ENCODE measurements at places on chromosomes 16 and 17.

DNA sequence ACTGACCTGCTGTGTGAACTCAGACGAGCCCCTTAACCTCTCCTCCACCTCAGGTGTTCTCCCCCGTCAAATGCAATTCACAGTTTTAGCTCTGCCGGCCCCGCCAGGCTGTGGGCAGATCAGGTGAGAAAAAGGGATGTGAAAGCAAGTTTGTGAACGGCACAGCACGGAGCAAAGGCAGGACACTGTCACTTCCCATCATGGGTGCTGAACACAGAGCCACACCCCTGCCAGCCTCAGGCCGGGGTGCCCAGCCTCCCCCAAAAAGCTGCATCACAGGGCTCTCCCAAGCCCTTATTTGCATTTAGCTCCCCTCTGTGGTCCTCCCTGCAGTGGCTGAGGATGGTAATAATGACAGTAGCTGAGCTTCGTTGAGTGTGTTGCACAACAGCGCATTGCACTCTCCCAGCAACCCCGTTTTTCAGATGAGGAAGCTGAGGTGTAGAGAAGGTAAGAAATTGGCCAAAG lies 88.8 kb upstream of the TNRC6C start:
- H3K4me1 ChIP-seq: peaks cover 39% of the 10 kb centered on the region
- H3K27ac ChIP-seq: no peak overlapping the region
- no peak overlapping the region for H3K4me3 ChIP-seq
- H3K36me3 ChIP-seq: no peaks in the 10 kb centered on the region
- peak; percentile 62 for DNase-seq

DNA sequence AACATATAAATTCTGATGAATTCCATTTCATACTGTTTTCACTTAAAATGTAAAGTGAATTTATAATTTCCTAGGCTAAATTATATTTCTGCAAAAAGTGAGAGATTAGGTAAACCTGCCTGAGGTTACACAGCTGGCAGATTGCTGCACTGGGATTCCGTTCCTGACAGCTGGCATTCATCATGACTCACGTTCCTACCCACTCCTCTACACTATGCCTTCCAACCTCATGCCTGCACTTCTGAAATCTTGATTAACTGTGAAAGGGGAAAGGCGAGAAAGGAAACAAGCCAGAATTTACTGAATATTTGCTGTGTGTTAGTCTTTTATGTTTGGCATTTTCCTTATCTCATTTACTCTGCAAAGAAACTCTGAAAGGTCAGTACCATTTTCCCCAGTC lies 73.3 kb upstream of the MON1B start:
- no peaks in the 10 kb centered on the region for H3K27me3 ChIP-seq
- no peaks in the 10 kb centered on the region for H3K36me3 ChIP-seq
- no peak overlapping the region for H3K27ac ChIP-seq
- DNase-seq: no peak

- H3K27me3 ChIP-seq: peaks cover 10% of the 10 kb centered on the region
- DNase-seq: no peak
- H3K27ac ChIP-seq: no peak overlapping the region
- H3K4me3 ChIP-seq: no peak overlapping the region
- no peaks in the 10 kb centered on the region for H3K36me3 ChIP-seq
Measured at GRCh38 chr17:58324056-58324408, 4.6 kb downstream of the TSPOAP1 start.

DNA sequence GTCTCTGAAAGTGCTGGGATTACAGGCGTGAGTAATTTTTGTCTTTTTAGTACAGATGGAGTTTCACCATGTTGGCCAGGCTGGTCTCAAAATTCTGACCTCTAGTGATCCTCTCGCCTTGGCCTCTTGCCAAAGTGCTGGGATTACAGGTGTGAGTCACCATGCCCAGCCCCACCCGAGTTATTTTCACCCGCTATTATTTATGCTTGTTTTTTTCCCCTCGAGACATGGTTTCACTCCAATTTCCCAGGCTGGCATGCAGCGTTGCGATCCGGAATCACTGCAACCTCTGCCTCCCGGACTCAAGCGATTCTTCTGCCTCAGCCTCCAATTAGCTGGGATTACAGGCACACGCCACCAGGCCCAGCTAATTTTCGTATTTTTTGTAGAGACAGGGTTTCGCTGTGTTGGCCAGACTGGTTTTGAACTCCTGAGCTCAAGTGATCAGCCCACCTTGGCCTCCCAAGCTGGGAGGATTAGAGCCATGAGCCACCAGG lies 9.2 kb downstream of the RPL23 start:
- no peak for DNase-seq
- H3K27me3 ChIP-seq: no peaks in the 10 kb centered on the region
- no peak overlapping the region for H3K4me3 ChIP-seq
- H3K4me1 ChIP-seq: no peaks in the 10 kb centered on the region

DNA sequence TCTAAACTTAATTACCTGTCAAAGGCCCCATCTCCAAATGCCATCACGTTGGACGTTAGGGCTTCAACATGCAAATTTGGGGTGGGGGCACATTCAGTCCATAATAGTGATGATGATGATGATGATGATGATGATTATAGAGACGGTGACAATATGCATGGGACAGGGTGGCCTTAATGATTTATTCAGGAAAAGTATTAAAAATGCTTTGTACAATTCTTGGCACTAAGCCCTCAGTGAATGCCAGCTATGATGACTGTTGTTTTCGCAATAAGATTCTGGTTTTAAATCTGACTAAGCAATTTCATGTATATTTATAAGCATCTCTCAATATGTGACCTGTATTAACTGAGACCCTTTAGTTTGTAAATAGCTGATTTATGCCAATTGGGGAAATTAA lies 106.3 kb downstream of the C16orf95 start:
- H3K27me3 ChIP-seq: no peaks in the 10 kb centered on the region
- peak; percentile 19 for DNase-seq
- no peak overlapping the region for H3K4me3 ChIP-seq
- H3K4me1 ChIP-seq: peaks cover 2% of the 10 kb centered on the region
- no peaks in the 10 kb centered on the region for H3K36me3 ChIP-seq

GRCh38 chr16:58043571-58044155 lies 18.1 kb downstream of the MMP15 start:
- no peaks in the 10 kb centered on the region for H3K27me3 ChIP-seq
- no peaks in the 10 kb centered on the region for H3K36me3 ChIP-seq
- no peaks in the 10 kb centered on the region for H3K4me1 ChIP-seq
- no peak overlapping the region for H3K27ac ChIP-seq

All from common myeloid progenitor, CD34-positive (primary cell).